ENCODE measurements at places on chromosomes 7 and 10. TPM values are rescaled to one million over a fixed set of nuclear protein-coding genes. Genes with fewer than 3 reads are reported as not detected.
A peak's percentile ranks its signal among the peaks of the same experiment; 100 is the strongest.

DNA sequence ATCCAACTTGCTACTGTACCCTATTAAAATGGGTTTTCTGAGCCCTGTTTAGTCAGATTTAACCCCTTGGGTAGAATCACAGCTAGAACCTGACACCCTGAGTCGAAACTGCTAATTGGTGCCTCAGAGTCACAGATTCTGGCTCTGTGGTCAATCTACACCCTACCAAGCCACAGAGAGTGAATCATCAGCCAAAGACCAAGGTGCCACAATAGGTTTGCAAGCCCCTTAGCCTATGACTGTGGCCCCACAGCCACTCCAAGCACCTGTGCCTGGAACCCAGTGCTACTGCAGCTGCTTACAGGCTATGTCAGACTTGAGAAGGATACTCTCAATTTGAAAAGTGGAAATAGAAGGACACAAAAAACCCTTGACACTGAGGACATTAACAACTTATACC is 202.8 kb upstream of the KCND2 start:
- no peak for DNase-seq

DNA sequence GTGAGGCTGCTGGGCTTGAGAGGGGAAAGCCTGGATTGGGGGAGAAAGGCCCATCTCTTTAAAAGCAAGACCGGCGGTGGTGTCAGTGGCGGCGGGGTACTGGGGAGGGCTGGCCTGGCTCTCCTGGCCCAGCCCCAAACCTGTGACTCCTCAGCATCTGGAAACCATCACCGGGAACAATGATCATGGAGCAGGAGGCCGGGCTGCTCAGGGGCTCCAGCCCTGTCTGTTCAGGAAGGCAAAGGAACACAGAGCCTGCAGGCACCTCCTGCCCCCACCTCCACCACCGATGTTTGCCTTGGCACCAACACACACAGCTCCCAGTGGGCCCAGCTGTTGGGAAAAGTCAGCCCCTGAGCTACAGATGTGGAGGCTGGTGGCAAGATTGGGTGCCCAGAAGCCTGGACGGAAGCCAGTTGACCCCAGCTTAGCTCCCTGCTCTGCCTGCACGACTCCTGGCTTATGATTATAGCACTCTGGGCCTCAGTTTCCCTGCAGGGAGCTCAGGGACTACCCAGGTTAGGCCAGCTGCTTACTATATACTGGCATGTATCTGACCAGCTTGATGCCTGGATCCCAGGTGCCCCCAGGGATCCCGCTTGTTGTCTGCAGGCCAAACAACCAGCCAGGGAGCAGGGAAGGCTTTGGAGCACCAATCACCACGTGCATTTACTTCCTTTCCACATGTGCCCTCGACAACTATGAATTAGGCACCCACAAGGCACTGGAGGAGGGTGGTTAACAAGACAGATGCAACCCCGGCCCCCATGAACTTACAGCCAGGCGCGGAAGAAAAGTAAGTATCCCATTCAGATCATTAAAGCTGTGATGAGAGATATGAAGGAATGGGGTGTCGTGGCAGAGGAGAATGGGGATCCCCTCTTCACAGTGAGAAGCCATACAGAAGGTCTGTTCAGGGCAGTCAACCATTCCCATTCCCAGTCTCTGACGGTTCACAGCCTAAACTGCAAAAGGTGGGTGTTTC is 37.3 kb downstream of the ZCCHC24 start:
- peak; percentile 72 for DNase-seq

GRCh38 chr7:139852482-139852845 is 23.4 kb downstream of the TBXAS1 start:
- no peak for DNase-seq

DNA sequence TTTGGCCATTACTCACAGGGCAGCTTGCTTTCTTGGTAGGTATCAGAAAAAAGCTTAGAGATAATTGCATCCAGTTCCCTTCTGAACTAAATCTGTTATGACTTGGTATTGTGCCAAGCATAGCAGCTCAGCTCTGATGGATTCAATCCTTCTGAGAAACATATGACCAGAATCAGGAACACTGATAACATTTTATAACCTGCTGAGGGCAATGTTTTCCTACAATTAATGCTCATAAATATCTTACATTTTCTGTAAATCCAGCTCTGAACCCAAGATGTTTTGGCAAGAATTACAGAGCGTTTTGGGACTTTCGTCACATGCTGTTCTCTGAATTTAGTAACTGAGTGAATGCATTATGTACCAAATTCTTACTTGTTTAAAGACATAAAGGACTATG is 167.8 kb downstream of the KIF20B start:
- no peak for DNase-seq

DNA sequence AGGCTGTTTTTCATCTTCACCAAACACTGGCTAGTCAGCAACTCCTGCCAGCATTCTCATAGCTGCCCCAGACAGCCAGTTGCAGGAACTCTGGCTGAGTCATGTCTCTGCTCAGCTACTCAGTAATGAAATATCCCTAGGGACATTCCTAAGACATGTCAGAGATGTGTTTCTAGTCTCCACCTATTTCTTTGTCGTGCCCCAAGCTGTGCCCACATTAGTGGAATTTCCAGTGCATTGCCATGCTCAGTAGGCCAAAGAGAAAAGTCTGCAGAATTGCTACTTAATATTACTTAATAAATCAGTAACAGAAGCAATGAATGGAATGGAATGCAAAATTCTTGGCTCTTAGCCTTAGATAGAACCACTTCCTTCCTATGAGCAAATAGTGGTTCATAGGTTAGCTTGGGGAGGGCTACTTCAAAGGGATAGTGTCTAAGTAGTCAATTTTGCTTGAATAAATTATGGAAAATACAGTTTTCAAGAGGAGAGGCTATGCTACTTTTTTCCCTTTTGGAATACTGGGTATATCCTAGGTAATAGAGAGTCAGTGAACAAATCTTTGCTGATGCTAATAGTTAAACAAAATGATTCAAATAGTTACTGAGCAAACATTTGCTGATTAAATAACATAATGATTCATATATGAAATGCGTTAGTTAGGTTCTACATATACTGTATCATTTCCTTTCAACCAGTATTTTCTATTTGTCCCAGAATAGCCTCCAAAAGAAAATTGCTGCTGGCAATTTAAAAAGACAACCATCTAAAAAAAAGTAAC is 23.6 kb upstream of the SEMA3C start:
- DNase-seq, result peak; percentile 71

DNA sequence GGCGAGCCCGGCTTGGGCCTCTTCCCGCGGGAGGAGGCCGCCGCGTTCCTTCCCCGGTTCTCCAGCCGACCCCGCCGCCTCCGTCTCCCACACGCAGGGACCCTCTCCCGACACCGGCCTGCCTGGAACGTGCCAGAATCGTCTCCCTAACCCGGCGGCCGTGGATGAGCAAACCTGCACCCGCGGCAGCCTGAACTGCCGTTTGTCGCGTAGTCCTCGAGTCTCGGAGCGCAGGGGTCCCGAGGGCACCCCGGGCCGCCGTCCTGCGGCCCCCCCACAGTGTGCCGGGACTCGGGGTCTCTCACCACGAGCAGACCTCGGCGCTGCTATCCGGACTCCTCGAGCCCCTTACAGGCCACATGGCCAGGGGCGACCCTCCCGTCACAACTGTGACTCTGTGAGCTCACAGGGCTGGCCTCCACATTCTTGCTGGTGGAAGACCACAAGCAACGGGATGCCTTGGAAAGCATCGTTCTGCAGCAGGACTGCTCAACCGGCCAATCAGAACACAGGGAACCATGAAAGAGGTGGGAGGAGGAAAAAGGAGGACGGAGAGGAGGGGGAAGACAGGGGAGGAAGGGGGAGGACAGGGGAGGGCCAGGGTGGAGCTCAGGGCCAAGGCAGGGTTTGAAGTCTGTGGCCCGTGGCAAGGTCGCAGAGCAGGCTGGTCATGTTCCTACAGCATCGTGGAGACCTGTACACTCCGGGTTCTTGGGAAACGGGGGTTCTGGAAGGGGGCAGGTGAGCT is 276.9 kb downstream of the DNAJB6 start:
- no peak for DNase-seq

DNA sequence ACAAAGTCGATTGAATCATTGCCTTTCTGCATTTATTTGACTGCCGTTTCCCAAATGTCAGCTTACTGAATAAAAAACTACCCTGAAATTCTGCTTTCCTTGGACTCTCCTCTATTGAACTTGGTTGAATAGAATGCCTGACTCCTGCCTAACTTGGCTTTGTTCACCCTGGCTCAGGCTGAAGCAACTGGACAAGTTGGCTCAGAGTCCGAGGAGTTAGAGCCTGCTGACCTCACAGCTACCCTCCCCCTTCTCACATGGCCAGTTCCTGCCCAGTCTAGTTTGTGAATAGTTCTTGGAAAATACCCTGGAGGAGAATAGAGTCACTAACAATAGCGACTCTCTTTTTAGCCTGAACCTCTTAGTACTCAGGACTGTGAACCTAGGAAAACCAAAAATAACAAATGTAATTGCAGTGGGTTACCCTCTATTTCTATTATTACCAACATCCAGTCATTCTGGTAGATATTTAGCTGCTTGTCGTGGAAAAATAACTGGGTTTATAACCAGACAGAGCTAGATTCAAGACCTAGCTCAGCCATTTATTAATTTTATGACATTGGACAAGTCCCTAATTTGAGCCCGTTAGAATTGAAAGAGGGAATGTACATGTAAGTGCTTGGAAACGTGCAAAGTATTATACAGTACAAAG is 17.3 kb upstream of the NRBF2 start:
- DNase-seq, result peak; percentile 83

GRCh38 chr10:77905086-77905748 is 21.3 kb downstream of the DLG5 start:
- DNase-seq, result no peak

GRCh38 chr7:74525881-74526280 is 72.2 kb downstream of the GTF2IRD1 start:
- DNase-seq, result peak; percentile 82

- DNase-seq, result no peak
These were observed 13.8 kb downstream of the LRRC4 start for GRCh38 chr7:128017460-128017859.

DNA sequence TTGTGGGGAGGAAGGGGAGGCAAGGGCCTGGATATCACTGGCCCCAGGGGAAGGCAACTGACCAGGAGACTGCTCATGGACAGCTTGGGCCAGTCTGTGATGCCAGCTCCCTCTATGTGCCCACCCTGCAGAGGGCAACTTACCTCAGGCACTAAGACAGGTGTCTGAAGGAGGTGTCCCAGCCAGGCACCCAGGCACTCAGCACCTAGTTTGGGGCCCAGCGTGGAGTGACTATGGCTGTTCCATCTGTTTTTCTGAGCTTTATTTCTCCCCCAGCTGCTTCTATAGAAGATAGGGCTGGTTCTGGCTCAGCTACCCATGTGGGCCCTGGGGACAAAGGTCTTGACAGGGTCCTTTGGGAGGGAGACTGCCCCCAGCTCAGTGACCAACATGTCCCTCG is 150.6 kb upstream of the PCBD1 start:
- no peak for DNase-seq

GRCh38 chr7:141906285-141906684 is 9.9 kb upstream of the OR9A4 start:
- no peak for DNase-seq

GRCh38 chr7:157615852-157616251 is 279.0 kb downstream of the DNAJB6 start:
- DNase-seq, result no peak

DNA sequence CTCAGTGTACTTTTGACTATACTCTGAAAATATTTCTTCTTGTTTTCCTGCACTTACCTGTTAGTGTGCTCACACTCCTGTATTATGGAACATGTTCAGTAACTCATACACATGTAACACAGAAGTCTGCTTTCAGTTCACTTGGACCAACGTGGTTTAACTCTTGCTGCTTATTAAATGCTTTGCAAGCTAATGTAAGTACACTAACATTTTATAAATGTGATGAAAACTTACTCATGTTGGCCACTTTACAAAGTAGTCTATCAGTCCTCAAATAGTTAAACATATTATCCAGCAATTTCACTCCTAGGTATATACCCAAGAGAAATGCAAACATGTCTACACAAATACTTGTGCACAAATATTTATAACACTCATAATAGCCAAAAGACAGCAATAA is 98.4 kb downstream of the UBE2H start:
- no peak for DNase-seq

DNA sequence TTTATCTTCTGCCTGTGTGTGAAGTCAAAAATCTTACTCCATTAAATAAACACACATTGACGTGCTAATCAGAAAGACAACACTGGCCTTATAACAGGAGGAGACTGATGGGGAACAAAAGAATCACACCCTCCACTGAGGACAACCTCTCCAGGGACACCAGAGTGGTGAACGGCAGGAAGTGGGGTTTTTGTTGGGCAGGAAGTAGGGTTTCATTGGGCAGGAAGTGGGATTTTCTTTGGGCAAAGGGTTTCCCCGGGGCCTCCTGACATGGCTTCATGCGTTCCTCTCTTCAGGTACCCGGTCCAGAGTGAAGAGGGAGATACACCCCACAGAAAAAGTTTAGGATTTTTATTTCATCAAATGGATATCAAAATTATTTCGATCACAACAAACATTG is 30.6 kb downstream of the ADARB2 start:
- no peak for DNase-seq

GRCh38 chr7:14201353-14201752 is 211.9 kb upstream of the ETV1 start:
- DNase-seq, result no peak

DNA sequence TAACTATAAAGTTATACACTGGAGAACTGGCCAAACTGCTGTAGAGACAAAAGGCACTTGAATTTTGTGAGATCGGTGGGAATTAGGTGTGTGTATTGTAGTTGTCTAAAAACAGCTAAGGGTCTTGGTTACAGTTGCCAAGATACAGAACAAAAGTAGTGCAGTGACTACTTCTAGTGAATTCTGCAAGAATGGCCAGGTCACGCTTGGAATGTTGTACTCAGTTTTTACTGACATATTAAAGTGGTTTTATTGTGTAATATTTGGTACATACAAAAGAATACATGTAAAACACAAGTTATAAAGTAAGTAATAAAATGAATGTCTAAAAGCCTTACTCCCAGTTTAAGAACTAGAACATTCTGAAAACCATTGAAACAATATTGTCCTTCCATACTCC is 42.4 kb downstream of the PRPF18 start:
- no peak for DNase-seq

- DNase-seq, result no peak
These were observed 101.4 kb upstream of the FAM133B start for GRCh38 chr7:92691578-92691977.

ZNF804B gene
- not detected for total RNA-seq

ZNF32 gene
- 33.1 TPM for total RNA-seq

CRYGN gene
- total RNA-seq, result not detected

CTAGE15 gene
- total RNA-seq, result 2.9 TPM

HOXA3 gene
- total RNA-seq, result 16.0 TPM

RBP3 gene
- not detected for total RNA-seq

AGBL3 gene
- total RNA-seq, result 3.9 TPM

SORBS1 gene
- total RNA-seq, result 347 TPM

POP7 gene
- 28.0 TPM for total RNA-seq

Data from ureter (tissue), 1 donor.